Dermis microvascular lymphatic vessel endothelial cell (primary cell): ENCODE measurements at places on chromosomes 1 and 21.

GRCh38 chr1:16073490-16074119 is at the start of gene FAM131C:
Gene FAM131C, minus strand, starts transcription at chr1:16073651. Its CDS starts 209 bp downstream, at chr1:16073442.
- DNase-seq, result no peak

DNA sequence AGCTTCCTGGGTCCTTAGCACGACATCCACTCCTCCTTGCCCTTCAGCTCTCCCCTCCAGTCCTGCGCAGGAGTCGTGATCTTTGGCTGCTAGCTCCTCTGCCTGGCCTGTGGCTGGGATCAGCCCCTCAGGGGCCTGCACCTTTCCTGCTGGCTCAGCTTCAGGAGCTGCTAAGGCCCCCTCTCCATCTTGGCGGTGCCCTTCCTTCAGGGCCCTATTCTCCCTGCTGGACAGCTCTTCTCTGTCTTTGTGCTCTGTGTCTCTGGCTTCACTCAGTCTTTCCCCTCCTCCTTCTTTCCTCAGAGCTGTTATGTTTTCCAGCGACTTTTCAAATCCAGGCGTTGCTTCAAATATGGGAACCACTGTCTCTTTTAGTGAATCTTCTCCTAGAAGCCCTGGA is 59.5 kb upstream of the LRRC53 start:
- DNase-seq, result no peak

DNA sequence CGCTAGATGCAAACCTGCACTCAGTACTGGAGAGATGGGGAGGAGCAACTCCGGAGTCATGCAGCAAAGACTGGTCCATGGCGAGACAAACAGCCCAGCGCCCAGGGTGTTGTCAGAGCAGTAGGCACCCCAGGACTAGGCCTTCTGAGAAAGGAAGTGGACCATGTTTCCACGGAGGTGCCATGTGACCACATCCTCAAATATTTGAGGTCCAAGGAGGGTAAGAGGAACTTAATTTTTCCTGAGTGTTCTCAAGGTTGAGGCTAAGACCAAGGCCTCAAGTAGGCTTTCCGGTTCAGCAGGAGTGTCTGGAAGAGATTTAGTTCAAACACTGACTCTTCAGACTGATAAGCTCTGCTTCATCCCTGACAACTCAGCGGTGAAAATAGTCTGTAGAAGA is 186.2 kb downstream of the RHOU start:
- DNase-seq, result no peak

DNA sequence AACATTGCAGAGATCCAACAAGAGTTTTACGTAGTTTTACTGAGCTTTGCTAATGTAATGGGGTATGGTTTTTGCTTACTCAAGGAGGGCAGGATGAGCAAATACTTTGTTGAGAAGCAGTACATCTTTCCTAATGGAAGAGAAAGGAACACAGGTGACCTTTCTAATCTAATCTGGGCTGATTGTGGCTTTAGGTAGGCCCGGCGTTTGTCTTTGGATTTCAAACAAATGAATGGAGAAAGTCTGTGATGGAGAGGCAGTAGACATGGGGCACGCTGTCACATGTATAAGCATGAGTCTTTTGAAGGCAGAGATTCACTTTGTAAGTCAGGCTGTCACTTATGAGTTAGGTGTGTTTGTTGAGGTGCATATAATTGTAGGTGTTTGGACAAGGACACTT is 1.7 kb downstream of the PLEKHM2 start:
- DNase-seq, result no peak

- DNase-seq, result no peak
Measured at GRCh38 chr1:8693107-8693506, 124.3 kb downstream of the RERE start.
